ENCODE measurements at places on chromosomes 7 and 10.

DNA sequence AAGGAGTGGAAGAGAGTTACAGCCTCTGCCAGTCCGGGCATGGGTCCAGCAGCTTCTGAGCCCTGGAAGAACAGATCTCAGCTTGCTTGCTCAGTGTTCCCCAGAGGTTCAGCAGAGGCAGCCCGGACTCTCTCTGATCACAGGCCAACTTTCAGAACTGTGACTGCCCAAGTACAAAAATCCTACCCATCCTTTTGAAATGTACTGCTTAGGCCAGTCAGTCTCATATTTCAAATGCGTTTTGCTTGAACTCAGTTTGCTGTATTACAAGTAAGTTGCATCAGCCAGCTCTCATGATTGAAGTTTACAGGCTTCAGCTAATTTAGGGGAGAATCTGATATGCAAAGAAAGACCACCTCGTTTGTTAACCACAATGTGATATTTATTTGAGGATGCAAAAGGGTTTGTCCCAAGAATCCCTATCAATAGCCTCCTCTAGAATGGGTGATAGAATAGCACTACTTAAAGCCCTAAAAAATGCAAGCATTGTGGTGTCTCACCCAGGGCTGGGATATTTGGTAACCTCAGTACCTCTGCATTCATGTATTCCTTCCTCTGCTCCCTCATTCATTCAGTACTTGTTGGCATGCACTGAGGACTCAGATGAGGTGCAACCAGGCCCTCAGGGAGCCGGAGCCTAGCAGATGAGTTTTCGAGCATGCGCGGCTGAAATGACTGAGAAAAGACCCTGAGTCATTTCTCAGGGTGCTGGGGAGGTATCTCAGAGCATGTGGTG, 7.0 kb downstream of the AIMP2 start:
- peak; percentile 68 for DNase-seq

GRCh38 chr7:39656415-39656814, 33.0 kb downstream of the RALA start:
- no peak for DNase-seq

DNA sequence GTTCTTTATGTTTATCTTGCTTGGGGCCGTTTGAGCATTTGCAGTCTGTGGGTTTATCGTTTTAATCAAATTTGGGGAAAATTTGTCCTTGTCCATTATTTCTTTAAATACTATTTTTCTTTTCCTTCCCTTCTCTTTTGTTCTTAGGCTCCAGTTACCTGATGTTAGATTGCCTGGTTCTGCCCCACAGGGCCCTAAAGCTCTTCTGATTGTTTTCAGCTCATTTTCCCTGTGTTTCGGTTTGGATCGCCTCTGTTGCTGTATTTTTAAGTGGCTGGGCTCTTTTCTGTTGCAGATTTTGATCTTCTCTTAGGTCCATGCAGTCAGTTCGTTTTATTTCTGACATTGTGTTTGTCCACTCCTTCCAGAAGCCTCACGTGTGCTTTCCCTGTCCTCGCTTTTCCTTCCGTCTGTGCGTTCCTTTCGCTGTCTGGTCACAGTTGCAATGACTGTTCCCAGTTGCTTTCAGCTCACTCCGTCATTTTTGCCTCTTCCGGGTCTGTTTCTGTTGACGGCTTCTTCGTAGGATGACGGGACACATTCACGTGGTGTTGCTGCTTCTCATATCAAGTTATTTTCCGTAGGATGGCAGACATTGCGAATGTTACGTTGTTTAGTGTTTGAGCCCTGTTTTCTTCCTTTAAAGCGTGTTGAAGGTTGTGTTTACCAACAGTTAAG, 111.4 kb downstream of the INPP5A start:
- no peak for DNase-seq

DNA sequence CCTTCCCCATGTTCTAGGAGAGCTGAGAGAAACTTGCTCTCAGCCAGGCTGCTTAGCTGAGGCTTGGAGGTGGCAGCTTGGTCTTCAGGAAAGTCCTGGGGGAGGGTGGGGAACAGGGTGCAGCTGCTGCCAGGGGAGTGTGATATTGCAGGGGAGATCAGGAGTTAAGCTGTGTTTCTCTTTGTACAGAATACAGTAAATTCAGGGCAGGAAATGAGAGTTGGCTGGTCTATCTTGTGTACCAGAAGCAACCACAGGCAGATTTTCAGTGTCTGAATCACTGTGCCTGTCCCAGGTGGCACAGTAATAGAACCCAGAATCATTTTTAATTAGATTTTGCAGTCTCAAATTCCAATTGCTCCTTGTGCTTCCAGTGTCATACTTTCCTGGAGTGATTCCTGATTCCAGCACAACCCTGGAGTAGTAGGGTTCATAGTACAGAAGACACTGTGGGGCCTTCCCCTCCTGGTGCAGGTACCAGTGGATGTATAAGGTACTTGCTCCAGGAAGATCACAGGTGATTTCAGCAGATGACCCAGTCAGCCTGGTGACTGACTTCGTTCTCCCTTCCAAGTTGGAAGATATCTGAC, 94.0 kb upstream of the TARP start:
- DNase-seq = no peak

DNA sequence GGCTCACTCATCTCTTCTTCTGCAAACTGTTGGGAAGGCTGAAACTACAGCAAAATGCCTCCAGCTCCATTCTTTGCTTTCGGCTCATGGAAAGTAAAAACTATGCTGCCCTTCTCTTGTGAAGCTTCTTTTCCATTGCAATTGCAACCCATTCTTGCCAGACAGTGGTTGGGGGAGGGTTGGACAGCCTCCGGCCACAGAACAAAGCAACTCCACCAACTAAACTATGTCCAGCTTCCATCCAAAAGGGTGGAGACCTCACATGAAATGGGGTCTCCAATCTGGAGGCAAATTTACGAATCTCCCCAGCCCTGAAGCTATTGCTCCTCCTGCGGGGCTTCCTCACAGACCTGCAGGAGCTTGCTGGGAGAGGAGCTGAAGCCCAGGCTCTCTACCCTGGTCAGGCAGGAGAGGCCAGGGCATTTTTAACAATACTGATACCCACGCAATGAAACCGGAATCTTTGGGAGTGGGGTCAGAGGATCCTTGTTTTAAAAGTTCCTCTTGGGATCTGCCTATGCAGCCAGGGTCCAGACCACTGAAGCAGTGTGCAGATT, 549 bp downstream of the GPNMB start:
- DNase-seq = no peak

GRCh38 chr7:30894866-30895605, 16.6 kb upstream of the AQP1 start:
- DNase-seq = no peak

GRCh38 chr10:66822801-66823200, 103.0 kb upstream of the LRRTM3 start:
- DNase-seq = no peak

DNA sequence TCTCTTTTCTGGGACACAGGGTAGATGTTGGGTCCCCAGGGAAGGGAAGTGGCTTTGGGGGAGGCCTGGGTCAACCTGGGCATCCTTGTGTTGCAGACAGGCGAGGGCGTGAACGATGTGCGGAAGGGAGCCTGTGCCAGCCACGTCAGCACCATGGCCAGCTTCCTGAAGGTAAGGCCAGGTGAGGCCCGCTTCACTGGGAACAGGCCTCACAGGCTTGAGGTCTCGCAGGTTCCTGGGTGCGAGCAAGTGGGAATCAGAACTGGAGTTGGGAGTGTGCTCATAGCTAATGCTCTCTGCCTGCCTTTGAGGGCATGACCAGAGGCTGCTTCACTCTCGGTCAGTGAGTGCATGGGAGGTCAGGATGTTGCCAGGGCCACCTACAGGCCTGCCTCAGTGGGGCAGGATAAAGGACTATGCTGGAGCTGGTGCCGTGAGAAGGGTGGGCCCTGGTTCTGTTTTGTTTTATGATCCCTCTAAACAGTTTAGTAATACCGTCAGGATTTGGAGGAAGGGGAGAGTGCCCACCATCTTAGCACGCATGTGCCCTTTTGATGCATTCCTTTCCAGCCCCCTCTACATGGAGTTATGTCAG, 8.4 kb downstream of the DBNL start:
- DNase-seq = peak; percentile 44

Data from ascending aorta (tissue), 2 donors.